ENCODE measurements at places on chromosomes 16 and 17. TPM values are rescaled to one million over a fixed set of nuclear protein-coding genes. Genes with fewer than 3 reads are reported as not detected.

DNA sequence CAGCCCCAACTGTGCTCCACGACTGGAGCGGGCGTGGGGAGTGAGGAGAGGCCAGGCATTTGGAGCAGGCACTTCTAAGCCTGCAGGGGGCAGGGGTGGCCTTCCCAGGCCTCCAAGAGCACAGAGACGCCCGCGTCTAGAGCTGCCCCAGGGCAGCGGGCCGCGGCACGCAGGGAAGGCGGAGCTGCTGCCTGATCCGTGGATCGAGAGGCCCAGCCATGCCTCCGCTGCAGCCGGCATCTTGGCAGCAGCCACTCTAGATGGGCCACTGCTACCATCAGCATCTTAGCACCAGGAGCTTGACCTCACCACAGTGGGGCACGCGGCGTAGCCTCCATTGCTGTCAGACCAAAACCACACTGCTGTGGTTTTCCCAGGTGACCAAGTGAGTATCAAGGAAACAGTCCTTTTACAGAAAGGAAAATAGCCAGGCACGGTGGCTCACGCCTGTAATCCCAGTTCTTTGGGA lies 20.4 kb upstream of the WDR45B start:
- peak; percentile 25 for DNase-seq

DNA sequence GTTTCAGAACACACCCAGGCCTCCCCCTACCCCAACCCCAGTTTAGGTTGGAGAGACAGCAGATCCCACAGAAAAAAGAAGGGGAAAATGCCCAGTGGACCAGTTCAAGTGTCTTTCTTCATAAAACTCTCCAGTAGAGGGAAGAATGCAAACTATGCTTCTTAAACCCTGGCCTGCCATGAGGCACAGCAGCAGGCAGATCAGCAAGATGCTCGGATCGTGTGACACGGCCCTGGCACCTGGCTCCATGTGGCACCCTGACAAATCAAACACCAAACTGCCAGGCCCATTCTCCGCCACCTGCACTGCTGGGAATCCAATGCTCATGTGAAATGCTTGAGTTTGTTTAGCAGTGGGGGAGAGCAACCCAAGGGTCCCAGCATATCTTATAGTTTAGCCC lies 166.8 kb downstream of the SOX9 start:
- DNase-seq, result no peak

DNA sequence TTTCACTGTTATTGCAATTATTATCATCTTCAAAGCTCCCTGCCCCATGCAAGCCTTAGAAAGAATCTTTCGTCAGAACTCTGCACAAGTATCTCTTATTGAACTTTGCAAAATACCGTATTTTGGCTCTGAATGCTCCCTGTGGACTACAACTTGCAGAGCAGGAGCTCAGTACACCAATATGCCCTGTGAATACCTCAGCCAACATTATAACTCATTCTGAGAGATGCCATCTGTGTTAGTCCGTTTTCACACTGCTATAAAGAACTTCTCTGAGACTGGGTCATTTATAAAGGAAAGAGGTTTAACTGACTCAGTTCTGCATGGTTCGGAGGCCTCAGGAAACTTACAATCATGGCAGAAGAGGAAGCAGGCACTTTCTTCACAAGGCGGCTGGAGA lies 87.2 kb upstream of the XYLT1 start:
- no peak for DNase-seq

DNA sequence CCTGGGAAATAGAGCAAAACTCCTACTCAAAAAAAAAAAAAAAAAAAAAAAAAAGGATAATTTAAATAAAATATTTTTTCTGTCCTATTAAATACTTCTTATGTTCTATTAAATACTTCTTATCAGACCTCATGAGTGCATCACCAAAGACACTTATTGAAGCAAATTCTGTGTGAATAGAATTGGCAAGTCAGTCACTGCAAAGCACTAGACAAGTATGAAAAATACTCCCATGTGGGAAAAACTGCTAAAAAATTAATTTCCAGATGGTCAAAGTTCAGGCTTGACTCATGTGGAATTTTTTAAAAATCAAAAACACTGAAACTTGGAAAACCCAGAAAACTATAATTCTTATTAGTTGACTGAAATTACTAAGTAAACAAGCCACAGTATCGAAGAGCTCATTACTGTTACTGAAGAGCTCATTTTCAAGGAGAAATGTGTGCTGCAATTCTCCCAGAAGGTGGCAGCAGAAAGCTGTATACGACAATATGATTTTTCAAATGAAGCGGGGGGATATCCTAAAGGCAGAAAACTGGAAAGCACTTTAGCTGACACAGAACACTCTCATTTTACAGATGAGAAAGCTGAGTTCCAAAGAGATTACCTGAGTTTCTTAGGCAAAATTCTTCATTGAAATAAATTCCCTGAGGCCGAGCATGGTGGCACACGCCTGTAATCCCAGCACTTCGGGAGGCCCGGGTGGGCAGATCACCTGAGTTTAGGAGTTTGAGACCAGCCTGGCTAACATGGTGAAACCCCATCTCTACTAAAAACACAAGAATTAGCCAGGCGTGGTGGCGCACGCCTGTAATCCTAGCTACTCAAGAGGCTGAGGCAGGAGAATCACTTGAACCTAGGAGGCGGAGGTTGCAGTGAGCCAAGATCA lies 15.9 kb upstream of the FBXO47 start:
- DNase-seq, result peak; percentile 87

ZNF646 gene
- 5.8 TPM for total RNA-seq

KRTAP9-4 gene
- not detected for total RNA-seq

- no peak for DNase-seq
These were observed 25.4 kb downstream of the TENT4B start for GRCh38 chr16:50178491-50178941.
